ENCODE measurements at places on chromosomes 12 and 14.

- no peak for DNase-seq
Measured at GRCh38 chr12:65192963-65193516, 23.7 kb downstream of the LEMD3 start.

DNA sequence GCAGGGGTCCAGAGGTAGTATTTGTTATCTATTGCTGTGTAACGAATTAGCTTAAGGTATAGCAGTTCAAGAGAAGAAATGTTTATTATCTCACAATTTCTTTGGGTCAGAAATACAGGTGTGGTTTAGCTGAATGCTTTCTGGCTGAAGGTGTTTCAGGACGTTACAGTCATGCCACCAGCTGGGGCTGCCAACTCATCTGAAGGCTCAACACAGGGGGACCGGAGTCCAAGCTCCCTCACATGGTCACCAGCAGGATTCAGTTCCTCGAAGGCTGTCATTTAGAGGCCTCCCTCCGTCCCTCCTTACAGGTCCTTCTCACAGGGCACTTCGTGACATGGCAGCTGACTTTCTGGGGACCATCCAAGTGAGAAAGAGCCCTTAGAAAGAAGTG lies 37.5 kb upstream of the SINHCAF start:
- no peak for DNase-seq

DNA sequence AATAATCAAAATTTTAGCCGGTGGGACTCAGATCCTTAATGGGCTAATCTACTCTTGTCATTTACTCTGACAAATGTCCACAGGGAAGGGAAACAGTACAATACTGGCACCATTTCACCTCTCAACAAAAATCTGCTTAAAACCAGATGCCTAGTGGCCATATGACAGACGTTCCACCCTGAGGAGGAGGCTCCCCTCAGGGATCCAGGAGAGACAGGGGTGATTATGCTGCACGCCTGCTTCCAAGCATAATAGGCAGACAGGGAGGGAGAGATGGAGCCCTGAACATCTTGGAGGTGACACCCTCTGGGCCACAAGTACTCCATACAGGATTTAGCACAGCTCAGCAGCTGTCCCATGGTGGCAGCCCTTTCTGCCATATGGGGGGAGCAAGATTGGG lies 24.8 kb upstream of the AKAP6 start:
- no peak for DNase-seq

DNA sequence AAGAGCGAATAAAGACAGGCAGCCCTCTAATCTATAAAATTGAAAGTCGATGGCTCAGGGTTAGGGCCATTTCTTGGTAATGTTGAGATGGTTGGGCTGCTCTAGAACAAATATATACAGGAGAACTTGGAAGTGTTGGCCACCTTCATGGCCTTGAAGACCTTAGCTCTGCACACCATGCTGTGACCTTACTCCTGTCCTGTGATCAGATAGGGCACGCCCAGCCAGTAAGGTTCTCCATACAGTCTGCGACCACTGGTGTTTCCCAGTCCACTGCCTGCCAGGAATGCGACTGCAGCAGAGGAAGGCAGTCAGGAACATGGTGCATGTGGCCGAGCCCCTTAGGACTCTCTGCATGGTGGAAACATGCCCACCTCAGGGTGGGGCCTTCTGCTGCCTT lies 73.2 kb upstream of the PSMA6 start:
- no peak for DNase-seq

GRCh38 chr12:15196221-15196620 lies 25.0 kb downstream of the RERG start:
- no peak for DNase-seq

- no peak for DNase-seq
Measured at GRCh38 chr12:83132360-83132759, 445.7 kb downstream of the TMTC2 start.

GRCh38 chr12:29148596-29148910 lies 525 bp upstream of the FAR2 start:
- DNase-seq = no peak

DNA sequence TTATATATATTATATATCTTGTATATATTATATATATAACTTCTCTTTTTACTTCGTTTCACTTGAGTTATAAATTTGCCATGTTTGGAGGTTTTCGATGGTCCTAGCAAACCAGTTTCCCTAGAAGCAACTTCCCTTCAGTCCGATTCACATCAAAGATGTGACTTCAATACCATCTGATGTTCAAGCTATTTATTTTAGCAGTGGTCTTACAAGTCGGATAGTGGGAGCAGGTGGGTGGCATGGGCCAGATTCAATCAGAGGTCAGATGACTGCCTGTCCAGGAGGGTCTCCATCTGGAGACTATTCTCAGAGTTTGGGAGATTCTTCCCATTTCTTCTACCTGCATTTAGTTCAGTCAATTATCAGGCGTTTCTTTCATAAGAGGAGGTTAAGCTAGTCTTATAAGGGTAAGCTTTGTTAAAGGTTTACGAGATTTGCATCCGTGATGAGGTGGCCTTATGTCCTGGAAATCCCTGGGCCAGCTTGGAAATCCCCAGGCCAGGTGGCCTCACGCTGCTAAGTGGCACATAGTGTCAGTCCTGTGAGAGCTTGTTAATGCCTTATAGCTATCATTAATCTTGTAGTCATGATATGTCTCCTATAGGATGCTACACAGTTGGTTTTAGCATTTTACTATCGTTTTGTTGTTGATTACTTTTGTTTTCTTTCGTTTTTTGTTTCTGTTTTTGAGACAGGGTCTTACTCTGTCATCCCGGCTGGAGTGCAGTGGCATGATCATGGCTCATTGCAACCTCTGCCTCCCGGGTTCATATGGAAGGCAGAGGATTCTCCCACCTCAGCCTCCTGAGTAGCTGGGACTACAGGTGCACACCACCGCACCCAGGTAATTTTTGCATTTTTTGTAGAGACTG lies 145.8 kb downstream of the BICD1 start:
- no peak for DNase-seq

DNA sequence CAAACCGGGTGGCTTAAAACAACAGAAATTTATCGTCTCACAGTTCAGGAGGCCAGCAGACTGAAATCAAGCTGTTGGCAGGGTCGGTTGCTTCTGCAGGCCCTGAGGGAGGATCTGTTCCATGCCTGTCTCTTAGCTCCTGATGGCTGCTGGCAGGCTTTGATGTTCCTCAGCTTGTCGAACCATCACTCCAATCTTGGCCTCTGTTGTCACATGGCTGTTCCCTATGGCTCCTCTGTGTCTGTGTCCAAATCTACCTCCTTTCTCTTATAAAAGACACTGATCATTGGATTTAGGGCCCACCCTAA lies 14.0 kb downstream of the NFATC4 start:
- no peak for DNase-seq

DNA sequence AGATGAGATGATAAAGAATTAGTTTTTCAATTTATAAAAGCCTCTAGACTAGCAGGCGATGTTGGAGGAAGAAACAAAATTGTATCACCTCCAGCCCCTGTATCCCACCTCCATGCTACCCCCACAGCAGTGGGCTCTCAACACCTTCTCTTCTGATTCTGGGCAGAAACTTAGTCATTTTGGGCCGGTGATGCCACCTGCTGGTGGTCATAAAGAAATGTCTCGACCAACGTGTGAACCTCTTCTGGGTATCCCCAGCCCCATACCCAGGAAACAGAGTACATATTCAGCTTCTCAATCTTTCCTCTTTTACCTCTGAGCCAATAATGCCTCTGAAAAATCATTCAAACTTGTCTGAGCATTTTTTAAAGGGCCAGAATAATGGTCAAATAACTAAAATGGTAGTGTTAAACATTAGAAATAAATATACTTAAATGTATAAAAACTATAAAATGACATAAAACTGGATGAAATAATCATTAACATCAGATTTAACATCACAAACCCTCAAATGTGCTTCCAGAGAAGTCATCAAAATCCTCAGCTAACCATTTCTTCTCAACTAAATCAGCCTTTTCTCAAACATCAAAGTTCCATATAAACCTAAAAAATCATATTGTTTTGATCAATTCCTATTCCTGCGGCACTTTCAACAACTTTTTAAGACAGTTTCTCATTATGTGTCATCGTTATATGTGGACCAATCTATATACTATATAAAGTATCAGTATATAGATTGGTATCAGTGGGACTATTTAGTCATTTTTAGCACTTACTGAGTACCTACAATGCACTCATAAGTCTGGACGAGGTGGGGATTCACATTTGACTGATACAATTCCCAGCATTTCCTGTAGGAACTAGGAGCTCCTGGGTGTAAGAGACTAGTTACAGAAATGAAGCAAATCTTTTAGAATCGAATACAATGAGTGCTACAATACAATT lies 69.4 kb downstream of the ATXN2 start:
- no peak for DNase-seq

DNA sequence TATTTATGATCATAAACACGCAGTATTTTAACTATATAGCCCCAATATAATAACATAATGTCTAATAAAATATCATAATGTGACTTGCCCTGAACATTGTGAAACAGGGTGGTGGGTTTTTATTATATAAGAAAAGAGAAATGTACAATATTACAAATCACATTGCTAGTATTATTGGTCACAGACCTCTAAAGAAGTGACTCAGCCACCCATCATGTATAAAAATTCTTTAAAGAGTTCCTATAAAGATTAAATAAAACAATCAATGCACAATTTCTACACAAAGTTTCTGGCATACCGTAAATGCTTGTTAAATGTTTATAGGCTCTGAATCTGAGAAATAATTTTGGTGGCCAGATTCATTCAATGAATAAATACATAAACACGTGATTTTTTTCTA lies 28.9 kb downstream of the ABCC9 start:
- no peak for DNase-seq

GRCh38 chr12:44031472-44032185 lies 195.7 kb downstream of the TMEM117 start:
- DNase-seq = no peak

- DNase-seq = no peak
Measured at GRCh38 chr14:91509083-91509877, 830 bp downstream of the PPP4R3A start.

GRCh38 chr12:121470751-121471150 lies 70.8 kb downstream of the RNF34 start:
- no peak for DNase-seq

DNA sequence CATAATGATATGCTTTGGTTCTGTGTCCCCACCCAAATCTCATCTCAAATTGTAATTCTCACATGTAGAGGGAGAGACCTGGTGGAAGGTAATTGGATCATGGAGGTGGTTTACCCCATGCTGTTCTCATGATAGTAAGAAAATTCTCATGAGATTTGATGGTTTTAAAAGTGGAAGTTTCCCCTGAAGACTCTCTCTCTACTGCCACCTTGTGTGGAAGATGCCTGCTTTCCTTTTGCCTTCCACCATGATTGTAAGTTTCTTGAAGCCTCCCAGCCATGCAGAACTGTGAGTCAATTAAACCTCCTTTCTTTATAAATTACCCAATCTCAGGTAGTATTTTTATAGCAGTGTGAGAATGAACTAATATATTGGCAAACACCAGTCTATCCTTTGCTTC lies 260.4 kb upstream of the PPFIA2 start:
- DNase-seq = no peak

DNA sequence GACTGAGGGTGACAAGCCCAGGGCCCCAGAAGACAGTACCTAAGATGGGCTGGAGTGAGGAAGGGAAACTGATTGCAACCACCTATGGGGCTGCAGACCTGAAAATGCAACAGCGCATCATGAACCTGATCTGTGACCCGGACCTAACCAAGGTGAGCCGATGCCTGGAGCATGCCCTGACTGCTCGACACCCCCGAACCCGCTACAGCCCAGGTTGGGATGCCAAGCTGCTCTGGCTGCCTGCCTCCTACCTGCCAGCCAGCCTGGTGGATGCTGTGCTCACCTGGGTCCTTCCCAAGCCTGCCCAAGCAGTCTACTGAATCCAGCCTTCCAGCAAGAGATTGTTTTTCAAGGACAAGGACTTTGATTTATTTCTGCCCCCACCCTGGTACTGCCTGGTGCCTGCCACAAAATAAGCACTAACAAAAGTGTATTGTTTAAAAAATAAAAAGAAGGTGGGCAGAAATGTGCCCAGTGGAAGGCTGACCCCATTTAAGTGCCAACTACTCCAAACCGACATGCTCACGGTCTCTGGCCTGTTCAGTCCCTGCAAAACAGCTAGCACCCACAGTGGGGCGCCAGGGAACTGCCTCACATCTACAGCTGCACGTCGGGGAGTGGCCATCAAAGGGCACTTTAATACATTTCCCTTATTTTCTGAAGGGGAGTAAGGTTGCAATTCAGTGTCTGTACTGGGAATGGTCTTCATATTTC lies 4.2 kb downstream of the RDH5 start:
- no peak for DNase-seq

DNA sequence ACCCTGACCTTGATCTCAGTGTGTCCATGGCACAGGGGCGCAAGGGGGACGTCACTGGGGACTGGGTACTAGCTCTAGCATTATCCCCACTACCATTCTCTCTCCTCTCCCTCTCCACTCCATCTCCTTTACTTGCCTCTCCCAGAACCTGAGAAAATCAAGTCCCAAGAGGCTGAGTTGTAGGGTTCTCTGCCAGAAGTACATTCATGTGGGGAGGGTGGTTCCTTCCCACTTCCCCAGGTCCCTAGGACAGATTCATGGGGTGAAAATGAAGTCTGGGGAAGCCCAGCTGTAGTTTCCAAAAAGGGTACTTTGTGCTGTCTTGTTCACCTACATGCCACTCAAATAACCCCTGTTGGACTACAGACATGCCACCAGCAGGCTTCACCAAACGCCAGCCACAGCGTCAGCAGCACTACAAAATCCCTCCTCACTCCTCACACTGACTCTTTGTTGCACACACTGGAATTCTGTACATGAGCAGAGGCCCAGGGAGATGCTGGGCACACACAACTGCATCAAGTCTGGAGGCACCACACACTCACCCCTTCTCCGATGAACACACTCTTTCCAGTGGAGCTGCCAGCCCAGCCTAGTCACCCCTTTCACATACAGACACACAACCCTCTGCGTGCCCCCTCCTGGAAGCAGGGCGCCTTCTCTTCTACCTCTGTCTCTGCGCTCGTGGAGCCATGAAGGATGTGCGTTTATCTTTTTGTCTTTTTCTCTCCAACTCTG lies 6.9 kb downstream of the RARG start:
- DNase-seq = no peak

DNA sequence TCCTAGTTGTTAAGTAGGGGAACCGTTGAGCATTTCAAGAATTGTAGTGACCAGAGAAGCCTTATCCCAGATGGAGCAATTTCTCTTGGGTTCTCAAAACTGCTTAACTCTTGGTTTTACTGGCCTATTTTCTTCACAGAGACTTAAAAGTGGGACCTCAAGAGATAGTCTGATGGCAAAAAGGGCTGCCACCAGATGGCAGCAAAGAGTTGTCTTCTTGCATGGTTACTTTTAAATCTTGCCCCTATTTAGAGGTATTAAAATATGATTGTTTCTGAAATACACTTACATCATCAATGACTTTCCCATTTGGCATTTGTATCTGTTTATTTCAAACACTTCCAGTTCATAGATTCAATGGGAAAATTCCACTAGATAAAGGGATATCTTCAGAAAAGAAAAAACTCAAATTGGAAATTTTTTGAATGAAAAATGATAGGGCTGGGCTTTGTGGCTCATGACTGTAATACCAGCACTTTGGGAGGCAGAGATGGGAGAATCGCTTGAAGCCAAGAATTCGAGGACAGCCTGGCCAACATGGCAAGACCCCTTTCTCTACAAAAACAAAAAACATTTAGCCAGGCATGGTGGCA lies 69.9 kb upstream of the CNTN1 start:
- no peak for DNase-seq

Measured in amniotic stem cell (primary cell).